ENCODE measurements at places on chromosomes 5 and 9.

- peak; percentile 71 for DNase-seq
These were observed at the start of gene ZCCHC9 for GRCh38 chr5:81301271-81302015. TSS of gene ZCCHC9 (plus strand) at chr5:81301587. CDS start at chr5:81304758, 3,171 bp downstream.

GRCh38 chr5:133234273-133234672 lies 182.5 kb downstream of the HSPA4 start:
- DNase-seq, result no peak

DNA sequence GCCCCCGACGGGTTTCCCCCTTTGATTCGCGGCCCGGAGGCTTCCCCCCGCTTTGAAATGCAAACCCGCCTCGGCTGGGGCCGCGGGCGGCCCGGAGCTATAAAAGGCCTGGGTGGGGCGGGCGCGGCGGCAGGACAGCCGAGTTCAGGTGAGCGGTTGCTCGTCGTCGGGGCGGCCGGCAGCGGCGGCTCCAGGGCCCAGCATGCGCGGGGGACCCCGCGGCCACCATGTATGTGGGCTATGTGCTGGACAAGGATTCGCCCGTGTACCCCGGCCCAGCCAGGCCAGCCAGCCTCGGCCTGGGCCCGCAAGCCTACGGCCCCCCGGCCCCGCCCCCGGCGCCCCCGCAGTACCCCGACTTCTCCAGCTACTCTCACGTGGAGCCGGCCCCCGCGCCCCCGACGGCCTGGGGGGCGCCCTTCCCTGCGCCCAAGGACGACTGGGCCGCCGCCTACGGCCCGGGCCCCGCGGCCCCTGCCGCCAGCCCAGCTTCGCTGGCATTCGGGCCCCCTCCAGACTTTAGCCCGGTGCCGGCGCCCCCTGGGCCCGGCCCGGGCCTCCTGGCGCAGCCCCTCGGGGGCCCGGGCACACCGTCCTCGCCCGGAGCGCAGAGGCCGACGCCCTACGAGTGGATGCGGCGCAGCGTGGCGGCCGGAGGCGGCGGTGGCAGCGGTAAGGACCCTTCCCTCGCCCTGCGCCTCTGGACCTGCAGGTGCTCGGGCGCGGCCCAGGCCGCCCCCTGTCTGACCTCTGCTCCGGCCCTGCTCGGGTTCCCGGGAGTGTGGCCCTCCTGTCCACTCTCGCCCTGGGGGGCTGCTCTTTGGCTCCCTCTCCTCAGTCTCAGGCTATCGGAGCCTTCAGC lies at the start of gene CDX1:
TSS of gene CDX1 (plus strand) at position 129 of the 862 bp plus-strand sequence. CDS start at position 228, 99 bp downstream.
- DNase-seq, result no peak

GRCh38 chr5:143244990-143245389 lies 158.5 kb downstream of the NR3C1 start:
- DNase-seq, result no peak

- DNase-seq, result no peak
These were observed 353.1 kb upstream of the IRX2 start for GRCh38 chr5:3104429-3105060.

DNA sequence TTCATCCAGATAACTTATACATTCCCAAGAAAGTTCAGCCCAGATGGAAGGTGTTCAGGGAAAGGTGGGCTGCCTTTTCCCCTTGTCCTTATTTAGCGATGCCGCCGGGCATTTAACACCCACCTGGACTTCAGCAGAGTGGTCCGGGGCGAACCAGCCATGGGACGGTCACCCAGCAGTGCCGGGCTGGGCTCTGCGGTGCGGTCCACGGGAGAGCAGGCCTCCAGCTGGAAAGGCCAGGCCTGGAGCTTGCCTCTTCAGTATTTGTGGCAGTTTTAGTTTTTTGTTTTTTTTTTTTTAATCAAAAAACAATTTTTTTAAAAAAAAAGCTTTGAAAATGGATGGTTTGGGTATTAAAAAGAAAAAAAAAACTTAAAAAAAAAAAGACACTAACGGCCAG lies 4.0 kb upstream of the PHYHD1 start:
- DNase-seq, result no peak

GRCh38 chr9:24502206-24502937 lies 43.3 kb downstream of the IZUMO3 start:
- DNase-seq, result no peak

- DNase-seq, result no peak
These were observed 131.5 kb downstream of the MTX3 start for GRCh38 chr5:79859588-79859987.

DNA sequence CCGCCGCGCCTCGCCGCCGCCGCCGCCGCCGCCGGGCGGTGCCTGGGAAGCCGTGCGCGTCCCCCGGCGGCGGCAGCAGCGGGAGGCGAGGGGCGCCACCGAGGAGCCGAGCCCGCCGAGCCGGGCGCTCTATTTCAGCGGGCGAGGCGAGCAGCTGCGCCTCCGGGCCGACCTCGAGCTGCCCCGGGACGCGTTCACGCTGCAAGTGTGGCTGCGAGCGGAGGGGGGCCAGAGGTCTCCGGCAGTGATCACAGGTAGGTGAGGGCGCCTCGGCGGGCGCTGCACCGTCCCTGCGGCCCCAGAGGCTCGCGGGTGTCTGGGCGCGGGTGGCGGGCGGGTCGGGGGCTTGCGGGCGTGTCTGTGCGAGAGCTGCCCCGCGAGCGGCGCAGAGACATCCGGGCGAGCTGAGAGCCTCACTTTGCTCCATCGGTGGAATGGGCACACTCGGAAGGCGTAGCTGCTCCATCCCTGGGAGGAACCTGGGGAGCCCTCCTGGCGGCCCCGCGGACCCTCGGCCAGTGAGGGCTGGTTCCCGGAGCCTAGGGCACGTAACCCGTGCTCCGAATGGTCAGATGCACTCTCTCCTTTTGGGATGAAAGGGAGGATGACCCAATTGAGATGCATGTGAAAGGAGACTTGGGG lies 864 bp downstream of the PAPPA start:
- DNase-seq, result no peak

- DNase-seq, result no peak
These were observed 315.3 kb upstream of the CD180 start for GRCh38 chr5:67511911-67512310.

GRCh38 chr5:157196045-157196444 lies 15.4 kb downstream of the ITK start:
- DNase-seq, result no peak

- DNase-seq, result no peak
These were observed 15.8 kb upstream of the PSAT1 start for GRCh38 chr9:78280982-78281668.

DNA sequence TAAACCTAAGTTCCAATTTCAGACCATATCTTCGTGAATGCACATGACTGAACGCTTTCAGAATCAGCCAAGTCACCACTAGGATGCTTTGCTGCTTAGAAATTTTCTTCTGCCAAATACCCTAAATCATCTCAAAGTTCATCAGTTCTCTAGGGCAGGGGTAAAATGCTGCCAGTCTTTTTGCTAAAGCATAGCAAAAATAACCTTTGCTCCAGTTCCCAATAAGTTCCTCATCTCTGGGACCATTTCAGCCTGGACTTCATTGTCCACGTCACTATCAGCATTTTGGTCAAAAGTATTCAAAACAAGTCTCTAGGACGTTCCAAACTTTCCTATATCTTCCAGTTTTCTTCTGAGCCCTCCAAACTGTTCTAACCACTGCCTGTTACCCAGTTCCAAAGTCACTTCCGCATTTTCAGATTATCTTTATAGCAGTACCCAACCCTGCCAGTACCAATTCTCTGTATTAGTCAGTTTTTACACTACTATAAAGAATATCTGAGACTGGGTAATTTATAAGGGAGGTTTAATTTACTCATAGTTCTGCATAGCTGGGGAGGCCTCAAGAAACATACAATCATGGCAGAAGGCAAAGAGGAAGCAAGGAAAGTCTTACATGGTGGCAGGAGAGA lies 74.8 kb downstream of the NR3C1 start:
- no peak for DNase-seq

GRCh38 chr9:105206496-105206820 lies 38.0 kb upstream of the SLC44A1 start:
- DNase-seq, result no peak

DNA sequence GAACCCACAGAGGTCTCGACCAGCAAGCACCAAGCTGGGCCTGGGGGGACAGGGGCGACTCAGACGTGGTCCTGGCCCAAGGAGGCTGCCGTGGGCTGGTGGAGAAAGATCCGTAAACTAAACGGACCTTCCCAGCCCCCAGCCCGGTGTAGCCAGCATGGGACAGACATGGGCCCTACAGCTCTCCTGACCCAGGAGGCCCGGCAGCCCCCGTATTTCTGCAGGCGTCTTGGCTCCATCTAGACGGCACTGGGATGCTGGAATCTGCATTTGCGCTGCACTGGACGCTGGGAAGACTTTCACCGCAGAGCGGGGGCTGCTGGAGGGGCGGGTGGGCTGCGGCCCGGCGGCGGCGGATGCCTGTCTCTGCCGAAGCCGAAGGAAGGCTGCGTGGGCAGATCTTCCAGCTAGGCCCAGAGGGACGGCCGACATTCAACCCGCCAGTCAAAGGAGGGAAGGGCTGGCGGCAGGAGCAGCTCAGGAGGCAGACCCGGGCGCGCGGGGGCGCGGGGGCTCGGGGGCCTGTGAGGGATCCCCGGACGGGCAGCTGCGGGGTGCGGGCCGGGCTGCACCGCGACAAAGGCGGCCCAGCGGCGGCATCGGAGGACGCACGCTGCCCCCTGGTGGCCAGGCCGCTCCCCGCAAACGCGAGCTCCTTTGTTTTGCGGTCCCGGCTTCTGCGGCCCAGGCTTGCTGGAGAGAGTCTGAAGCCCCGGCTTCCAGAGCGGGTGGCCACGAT lies 266.2 kb downstream of the NSG2 start:
- peak; percentile 78 for DNase-seq

DNA sequence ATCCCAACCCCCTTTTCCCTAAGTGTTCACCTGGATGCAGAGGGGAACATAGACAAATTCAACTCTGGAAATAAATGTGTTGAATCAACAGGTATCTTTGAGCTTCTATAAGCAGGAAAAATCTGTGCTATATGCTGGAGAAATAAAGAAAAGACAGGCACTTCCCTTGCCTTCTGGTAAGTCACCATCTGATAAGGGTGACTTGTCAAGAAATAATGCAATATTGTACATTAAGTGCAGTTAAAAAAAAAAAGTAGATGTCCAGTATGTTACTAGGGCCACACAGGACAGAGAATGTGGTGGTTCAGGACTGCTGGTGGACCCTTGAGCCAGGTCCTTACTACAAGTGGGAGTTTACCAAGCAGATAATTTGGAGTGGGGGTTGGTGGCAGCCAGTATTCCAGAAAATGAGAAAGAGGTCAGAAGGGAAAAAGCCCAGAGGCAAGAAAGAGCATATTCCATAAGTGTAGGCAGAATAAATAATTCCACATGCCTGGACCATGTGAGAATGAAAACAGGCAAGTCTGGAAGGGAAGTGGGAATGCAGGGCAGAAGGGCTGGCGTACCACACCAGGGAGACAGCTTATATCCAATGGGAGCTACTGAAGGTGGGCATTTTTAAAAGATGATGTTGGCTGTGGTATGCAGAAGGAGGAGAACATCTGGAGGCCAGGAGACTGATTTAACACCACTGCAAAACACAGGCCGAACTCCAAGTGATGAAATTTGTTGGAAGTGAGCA lies 209.9 kb downstream of the SEMA5A start:
- no peak for DNase-seq

Measured in GM19239 (cell line).